Activated T-helper 1 cell treated with anti-CD3 and anti-CD28 coated beads, Interleukin-12 subunit alpha, Interleukin-12 subunit beta, Interleukin-2, Interleukin-4 antibody, amounts not matched to agents 30 ng/mL and 10 ng/mL and 1 ng/mL, durations not matched to agents 14 hours and 24 hours and 36 hours (primary cell): ENCODE measurements at places on chromosomes 3 and 15.

DNA sequence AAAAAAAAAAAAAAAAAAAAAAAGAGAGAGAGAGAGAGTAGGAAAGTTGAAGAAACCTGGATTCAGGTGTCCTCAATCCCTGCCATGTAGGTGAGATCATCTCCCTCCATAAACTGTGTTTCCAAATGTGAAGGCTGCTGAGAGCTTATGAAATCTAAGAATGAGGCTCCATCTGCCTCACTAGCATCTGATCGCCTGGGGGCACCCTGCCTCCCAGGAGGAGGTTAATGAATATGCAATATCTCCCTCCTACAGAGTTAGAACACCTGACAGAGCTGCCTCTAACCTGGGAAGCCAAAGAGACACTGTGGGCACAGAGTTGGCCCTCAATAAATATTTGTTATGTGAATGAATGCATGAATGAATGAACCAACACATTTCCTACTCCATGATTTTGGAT is 23.8 kb upstream of the ZNF148 start:
- no peak for DNase-seq

DNA sequence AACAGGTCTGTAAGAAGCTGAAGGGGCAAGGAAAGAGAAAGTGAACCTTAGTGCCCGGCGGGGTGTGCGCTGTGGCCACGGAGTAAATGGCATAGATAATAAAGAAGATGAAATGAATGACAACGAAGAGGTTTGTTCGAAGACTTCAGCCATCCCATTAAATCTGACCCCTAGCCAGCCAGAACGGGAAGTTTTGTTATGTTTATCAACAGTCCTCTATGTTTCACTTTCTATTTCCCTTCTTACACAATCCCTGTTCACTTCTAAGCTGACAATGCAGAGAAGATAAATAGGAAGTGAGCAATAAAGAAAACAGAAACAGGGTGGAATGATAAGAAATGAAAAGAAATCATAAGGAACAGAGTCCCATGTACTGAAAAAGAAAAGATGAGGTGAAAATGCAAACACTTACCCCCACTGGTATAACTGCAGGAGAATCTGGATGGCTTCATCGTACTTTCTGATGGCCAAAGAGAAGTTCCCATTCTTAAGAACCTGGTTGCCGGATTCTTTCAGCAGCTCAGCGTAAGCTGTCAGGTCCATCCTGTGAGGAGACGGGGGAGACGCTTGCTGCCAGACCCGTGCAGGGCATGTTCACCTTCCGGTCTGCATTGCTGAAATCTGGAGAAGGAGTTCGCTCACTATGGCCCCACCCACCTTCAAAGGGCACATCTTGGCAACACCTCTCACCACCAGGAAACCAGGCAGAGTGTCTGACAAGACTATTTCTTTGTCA is 36.8 kb downstream of the TRANK1 start:
- peak; percentile 47 for DNase-seq

- DNase-seq = no peak
These were observed 2.1 kb downstream of the LPP start for GRCh38 chr3:188156056-188156455.

DNA sequence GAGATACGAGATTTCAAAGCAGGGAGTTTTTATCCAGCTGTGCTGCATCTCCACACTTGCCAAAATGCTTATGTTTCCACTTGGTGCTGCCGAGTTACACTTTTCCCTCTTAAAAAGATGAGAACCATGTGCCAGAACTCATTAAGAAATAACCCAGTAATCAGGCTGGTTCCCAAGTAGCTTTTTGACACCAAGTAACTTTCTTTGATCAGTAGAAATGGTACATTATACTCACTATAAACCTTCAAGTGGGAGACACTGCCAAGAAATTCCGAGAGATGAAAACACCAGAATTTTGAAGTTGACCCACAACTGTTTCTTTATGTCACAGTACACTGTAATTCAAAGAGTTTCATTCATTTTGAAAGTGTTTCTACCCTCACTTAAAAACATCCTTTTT is 164.6 kb upstream of the CCDC54 start:
- no peak for DNase-seq

DNA sequence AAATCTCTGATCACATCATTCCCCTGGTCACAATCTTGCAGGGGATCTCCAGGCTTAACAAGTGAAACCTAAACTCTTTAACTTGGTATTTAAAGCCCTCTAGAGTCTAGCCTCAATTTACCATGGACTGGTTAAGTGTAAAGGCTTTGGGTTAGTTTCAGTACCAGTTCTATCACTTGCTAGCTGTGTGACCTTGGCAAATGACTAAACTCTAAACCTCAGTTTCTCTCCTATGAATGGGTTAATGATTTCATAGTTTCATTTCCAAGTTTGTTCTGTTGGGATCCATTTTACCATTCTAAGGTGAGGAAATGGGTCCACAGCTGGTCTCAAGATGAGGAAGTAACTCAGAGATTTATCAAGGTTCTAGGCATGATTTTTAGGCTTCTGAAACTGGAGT is 38.8 kb upstream of the TIMP4 start:
- DNase-seq = no peak

- DNase-seq = no peak
These were observed 22.3 kb downstream of the PPP4R2 start for GRCh38 chr3:73018790-73019441.

GRCh38 chr15:90106522-90107117 is 4.4 kb upstream of the IDH2 start:
- DNase-seq = no peak

DNA sequence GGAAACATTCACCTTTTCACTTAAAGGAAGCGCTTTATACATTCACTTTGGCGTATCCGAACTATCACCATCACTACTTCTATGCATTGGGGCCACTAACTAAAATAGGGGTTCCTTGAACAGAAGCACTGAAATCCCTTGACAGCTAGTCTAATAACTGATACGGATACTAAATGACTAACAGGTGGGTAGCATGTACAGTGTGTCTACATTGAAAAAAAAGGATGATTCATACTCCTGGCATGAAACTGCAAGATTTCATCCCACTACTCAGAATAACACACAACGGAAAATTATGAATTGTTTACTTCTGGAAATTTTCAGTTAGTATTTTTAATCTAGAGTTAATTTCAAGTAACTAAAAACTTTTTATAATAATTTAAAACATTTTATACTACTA is 96.7 kb downstream of the SMARCC1 start:
- DNase-seq = no peak

- DNase-seq = no peak
These were observed 156.9 kb upstream of the AGTR1 start for GRCh38 chr3:148540851-148541250.

DNA sequence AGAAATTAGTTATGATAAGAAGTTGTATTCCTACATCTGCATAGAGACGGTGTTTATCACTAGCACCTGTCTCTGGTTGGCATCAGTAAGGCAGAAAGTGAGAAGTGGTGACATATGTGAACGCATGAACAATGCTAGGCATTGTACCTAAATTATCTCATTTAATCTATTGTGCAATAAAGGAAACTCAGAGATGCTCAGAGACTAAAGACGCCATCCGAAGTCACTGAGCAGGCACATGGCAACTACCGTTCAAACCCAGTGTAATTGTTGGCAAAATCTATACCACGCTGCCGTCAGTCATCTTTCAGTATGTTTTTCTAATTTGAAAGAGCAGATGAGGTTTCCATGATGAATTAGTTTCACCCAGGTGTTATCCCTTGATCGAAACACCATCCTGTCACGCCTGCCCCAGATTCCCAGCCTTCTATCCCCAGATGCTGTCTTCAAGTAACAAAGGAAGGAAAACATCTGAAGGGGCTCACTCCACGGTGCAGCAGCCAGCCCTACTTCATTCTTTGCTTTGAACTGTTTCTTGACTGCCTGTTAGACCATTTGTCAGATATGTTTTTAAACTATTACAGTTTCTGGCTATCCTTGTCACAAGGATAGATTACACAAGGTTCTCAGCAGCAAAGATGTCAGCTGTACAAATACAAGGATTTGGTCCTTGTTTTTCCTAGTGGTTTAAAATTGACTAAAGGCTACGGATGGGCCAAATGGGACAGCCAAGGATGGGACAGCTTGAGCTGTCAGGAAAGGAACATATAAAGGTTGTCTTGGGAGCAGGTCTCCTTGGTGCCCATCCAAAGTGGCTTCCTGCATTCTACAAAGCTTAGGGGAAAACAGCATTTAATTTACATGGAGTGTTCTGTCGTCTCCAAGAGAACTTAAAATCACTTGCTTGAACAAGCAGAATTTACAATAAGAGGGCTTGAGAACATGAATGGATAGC is 99.1 kb downstream of the TMEM108 start:
- DNase-seq = no peak

DNA sequence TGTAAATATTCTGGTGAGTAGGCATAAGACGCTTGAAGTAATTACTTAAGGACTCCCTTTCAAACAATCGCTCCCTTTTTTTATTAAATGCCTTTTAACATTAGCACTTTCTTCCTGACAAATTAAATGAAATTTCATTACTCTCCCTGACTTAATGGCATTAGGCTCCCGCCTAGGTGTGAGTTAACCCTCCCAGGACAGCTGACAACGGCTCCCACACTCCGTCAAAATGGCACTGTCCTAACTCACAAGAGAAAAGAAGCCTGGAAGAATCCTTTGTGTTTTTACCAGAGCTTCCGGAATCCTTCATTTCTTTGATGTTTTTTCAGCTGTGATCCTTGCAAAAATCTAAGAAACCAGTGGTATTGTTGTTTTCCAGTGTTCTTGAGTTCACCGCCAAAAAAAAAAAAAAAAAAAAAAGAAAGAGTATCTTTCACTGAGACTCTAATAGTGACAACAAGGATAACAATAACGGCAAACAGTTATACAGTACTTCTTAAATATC is 861.0 kb upstream of the NR2F2 start:
- no peak for DNase-seq
